ENCODE measurements at places on chromosomes 3 and 15.

DNA sequence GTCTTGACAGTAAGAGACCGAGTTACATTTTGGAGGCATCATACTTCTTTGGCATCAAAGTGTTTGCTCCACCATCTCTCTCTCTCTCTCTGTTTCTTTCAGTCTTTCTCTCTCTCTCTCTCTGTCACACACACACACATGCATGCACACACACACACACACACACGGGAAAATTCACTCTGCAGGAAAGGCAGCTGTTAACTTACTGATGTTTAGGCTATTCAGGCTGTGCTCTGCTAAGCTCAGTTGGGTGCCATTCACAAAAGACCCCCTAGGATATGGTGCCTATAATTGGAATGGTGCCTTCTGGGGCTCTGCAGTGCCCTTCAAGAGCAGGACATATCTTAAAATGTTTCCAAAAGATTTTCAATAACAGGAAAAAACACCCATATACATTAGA lies 78.2 kb downstream of the KCNH8 start:
- DNase-seq: no peak

GRCh38 chr3:113985541-113985940 lies 37.7 kb downstream of the ZDHHC23 start:
- no peak for DNase-seq

- DNase-seq: no peak
These were observed 17.9 kb downstream of the FAM174B start for GRCh38 chr15:92637626-92638025.

- no peak for DNase-seq
These were observed 570 bp downstream of the SACM1L start for GRCh38 chr3:45689787-45690145.

DNA sequence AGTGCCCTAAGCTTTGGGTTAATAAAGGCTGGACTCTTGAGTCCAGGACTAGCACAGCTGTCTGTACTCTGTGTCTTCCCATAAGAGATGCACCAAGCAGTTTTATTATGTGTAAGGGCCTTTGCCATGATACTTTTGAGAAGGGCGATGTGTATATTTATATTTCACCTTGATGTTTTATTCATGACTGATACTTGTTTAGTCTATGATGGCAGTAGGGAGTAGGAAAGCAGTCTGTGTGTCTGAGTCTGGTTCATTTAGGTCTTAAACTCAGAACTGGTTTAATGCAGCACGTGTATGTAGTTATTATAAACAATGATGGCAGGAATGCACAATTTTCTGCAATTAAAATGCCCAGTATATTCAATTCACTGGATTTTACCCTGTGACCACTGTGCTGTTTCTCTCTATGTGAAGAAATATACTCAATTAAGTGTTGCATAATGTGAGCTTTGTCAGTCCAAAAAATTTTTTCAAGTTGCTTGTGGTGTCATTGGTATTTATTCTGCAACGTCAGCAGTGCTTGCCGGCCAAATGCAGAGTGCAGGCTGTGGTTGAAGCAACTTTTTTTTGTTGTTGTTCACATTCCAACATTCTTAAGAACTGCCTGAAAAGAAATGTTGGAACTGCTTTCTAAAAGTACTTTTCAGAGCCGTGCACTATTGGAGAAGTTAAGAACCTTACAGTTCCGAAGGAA lies 423.7 kb upstream of the SEMA6D start:
- DNase-seq: peak; percentile 68

DNA sequence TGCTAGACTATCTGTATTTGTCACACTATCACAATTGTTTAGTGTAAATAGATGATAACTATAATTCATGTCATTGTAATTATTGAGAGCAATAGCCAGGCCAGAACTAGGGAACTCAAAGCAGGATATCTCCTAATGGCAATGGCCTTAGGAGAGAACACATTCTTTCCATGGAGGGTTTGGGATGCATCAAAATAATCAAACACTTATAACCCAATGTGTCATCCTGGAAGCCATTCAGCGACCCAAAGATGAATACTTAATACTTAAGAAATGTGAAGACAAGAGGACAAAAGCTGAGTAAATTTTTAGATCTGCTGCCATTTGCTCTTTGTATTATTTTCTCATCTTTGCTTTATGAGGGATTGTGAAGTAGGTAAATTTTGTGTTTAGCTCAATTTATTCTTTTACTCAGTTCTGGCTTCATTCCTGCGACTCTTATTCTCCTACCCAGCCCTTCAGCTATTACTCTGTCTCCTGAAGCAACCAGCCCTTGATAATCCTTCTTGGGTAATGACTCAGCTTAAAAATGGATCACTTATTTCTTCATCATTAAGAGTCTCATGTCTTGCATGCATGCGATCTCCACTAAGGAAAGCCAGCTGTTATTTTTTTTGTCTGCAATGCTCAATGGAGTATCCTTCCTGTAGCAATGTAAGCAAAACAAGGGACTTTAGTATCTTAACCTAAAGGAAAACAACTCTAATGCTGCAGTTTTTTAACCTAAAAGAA lies 2.0 kb downstream of the OR4F15 start:
- no peak for DNase-seq

- DNase-seq: no peak
These were observed 25.8 kb downstream of the TMEM45A start for GRCh38 chr3:100518244-100518643.

DNA sequence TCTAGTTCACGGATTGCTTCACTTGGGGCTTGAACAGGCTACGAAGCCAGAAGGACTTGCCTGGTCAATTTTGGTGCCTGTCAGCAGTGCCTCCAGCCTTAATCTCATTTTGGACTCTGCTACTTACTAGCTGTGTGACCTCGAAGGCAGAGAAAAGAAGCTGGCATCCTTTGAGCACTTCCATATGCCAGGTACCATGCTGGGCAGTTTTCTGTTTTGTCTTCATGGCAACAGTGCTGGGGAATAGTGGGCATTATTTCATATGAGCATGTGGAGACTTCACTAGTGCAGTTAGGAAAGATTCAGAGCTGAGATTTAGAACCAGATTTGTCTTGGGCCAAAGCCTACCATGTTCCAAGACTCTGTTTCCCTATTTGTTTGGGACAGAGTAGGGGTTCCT lies 92.2 kb downstream of the LRTM1 start:
- no peak for DNase-seq

DNA sequence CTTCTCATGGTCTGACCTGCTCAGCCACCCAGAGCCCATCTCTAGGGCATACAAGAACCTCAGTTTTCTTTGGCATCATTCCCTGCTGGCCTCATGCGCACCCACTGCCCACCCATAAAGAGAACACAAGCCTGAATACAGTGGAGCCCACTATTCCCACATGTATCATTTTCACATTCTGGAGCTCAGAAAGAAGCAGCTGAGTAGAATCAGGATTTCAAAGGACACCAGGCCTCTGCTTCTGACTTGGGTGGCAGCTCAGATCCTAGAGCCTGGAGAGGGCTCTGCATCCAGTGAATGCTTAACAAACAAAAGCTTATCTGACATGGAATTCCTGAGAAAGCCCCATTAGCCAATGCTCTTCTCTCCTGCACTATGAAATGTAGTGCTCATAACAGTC lies 34.7 kb downstream of the RBP2 start:
- DNase-seq: no peak

DNA sequence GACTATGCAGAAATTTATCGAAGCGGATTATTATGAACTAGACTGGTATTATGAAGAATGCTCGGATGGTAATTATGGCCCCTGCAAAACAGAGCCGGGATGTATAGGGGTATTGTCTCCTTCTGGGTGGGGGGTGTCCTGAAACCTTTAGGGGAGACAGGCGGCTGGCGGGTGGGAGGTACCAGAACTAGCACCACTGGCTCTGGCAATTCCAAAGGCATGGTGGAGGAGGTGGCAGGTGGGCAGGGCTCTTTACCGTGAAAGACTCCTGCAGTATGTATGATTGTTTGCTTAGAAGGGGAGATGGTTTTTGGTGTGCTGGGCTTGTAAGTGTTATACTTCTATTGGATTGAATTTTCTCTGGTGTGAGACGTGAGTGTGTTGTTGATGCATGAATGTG lies 58.4 kb downstream of the TRAK1 start:
- DNase-seq: no peak

GRCh38 chr3:56985878-56986277 lies 74.6 kb upstream of the SPATA12 start:
- DNase-seq: no peak

GRCh38 chr3:134009345-134010000 lies 20.3 kb downstream of the SLCO2A1 start:
- peak; percentile 23 for DNase-seq

- no peak for DNase-seq
These were observed 256.5 kb downstream of the GABRB3 start for GRCh38 chr15:26516102-26516980.

DNA sequence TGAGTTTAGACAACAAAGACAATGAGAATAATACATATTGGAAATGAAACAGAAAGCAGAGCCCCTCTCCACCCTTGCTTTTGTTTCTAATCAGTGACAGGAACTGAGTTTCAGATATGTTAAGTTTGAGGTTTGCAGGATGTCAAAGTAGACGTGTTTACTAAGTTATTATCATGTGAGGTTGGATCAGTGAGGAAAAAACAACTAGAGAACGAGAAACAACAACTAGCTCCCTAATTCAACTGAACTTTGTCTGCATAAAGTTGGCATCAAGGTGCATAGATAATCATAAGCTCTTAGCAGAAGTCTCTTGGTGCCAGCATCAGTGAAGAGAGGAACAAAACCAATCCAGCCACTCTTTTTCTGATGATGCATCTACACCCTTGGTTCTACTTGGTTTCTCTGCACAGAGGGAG lies 491.1 kb upstream of the NR2F2 start:
- no peak for DNase-seq

DNA sequence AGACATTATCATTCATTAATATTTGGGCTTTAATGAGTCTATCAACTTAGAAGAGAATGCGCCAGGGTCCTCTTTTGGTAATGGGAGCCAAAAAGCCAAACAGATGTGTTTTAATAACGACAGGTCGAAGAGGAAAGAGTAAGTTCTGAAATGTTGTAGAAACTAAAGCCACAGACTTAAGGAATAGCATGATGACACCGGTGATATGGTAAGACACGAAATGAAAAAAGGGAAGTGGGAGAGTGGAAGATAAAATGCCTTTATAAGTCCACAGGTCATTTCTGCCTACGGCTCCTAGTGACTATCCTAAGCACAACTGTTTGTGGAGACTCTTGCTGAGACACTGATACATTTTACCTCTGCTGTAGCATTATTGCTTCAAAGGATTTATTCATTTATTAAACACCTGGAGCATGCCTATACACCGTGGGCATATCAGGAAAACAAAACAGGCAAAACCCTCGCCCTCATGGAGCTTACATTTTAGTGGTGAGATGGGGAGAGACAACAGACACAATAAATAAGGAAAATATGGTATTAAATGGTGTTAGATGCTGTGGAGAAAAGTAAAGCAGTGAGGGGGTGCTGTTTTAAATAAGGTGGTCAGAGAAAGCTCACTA lies 11.7 kb upstream of the CD47 start:
- no peak for DNase-seq

GRCh38 chr3:36693670-36694069 lies 70.7 kb downstream of the DCLK3 start:
- DNase-seq: no peak

DNA sequence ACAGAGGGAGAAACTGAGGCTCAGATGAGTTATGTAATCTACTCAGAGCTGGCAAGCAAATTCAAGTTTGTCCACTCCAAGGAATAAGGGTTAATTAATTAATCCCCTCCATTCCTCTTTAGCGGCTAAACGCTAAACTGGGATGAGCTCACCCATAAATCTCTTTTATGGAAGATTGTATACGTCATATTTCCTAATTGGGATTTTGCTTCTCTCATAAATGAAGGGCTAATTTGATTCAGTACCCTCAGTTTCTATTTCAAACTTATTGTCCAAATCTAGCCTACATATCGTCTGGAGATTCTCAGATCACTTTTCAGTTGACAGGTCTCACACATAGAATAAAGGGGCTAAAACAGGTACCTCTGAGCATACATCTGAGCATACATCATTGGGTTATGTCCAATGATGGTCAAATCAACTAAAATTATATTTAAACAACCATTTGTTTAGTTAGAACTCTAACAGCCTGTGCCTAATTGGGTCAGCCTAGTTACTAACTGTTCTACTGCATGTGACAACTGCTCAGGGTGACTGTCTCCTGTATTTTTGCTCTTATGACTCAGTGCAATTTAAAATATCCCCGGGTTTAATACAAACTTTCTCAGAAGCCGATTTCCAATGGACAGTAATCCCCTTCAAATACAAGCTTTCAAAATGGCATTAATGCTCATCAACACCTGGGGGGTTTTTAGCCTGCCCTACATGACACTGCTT lies 57.6 kb upstream of the PLXND1 start:
- DNase-seq: peak; percentile 19

DNA sequence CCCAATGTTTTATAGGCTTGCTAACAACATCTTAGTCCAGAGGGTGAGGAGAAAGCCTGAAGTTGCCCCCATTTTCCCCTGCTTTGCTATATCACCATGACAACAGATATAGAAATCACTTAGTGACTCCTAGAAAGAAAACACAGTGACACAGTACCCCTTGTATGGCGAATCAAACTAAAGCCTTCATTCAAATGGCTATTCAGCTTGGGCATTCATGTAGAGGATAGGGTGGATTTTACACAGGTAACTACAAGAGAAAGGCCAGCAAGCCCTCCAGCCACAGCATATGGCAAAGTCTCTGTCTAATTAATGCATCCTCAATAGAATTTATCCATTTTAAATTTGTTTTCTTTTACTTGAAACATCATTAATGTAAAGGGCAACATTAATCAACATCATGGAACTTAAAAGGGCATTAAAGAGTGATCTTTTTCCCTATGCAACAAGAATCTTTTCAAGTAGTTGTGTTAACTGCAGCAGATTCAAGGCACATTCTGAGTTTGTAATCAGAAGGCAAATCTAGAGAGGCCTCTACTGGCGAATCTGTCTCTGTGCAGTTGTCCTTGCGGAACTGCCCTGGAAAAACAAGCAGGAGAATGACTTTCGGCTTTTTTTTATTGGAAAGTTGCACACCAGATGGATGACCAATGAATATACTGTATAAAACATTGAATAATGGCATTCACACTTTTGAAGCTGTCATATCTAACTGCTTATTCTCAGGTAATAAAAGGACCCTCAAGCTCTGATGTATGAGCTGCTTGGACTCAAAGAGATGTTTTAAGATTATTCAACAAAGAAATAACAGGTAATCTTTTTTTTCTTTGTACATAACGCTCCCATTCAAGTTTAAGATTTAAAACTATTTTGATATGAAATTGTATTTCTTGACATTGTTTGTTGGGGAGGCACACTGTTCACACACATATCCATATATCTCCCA lies 621.7 kb upstream of the AGTR1 start:
- peak; percentile 48 for DNase-seq

DNA sequence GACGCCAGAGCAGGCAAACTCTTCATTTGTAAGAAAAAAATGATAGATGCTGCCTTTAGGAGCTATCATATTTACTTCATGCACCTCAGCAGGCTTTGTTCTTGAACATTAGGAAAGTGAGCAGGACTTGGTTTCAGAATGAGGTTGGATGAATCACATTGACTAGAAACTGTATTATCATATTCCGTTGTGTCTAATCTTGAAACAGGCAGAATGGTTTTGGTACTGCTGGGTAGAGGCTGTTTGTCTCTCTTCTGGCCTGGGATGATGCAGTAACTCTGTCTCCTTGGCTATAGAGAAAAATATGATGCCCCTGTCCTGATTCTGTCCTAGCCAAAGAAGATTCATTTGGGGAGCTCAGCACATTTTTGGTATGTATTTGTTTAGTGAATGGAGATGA lies 344.2 kb upstream of the GRM7 start:
- DNase-seq: no peak

Data from MCF 10A (cell line).